Activated CD4-positive, alpha-beta T cell treated with anti-CD3 and anti-CD28 coated beads for 1 hour (primary cell): ENCODE measurements at places on chromosomes 2 and 18.

GRCh38 chr2:72035518-72036172 lies 112.0 kb downstream of the CYP26B1 start:
- no peak for DNase-seq

GRCh38 chr18:27985832-27986231 lies 191.1 kb downstream of the CDH2 start:
- DNase-seq: no peak

DNA sequence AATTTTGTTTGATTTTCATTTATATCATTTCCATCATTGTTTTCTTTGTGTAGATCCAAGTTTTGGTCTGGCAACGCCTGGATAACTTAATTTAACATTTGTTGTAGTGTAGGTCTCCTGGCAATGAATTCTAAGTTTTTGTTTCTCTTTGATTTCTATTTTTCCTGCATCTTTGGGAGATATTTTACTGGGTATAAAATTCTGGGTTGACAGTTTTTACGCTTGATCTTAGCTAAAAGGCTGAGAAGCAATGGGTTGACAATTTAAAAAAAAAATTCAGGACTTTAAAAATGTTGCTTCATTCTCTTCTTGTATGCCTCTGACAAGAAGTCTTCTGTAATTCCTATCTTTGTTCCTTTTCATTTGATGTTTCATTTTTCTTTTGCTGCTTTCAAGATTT lies 8.6 kb downstream of the LYPD6B start:
- no peak for DNase-seq

DNA sequence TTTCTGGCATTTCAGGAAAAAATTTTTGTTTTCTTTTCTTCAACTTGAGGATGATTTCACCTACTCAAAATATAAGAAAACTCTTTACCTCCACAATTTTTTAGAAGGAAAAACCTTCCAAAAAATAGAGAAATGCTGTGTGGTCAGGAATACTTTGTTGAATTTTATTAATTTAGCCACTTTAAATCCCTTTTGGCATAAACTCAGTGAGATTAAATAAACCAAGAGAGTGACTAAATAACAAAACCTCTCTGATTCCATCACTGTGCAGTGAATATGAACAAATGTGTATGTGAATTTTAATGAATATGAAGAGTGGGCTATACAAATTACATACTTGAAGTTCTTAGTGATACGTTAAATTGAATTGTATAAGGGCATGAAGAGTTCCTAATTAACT lies 25.8 kb upstream of the CYTIP start:
- no peak for DNase-seq

DNA sequence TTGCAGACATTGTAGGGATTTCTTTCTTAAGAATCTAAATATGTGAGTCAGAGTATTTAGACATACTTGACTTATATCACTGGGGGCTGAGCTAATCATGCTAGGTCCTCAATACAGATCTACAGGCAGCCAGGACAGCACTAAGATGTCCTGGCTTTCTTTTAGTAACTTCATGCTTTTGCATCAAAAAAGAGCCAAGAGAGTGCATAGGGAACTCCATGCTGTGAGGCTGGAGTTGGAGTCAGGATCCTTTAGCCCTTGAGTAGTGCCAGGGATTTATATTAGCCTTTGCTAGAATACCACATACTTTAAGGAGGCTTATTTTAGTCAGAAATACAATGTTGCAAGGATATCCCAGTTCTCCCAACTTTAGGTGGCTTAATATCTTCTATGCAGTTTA lies 289.7 kb downstream of the CCDC85A start:
- no peak for DNase-seq

DNA sequence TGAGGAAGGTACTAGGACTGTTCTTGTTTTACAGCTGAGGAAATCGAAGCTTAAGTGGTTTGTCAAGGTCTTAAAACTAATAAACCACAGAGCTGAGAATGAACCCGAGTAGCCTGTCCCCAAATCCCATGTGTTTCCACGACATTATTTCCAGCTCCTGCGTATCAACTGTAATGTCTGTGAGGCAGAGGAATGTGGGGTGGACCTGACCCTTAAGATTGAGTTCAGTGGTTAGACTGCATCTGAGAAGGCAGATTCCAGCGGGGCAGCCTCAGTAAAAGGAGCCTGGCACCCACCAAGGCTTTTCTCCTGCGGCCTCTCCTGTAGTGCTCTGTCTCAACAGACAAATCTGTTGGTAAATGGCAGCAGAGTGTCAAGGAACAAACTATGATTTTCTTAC lies 81.9 kb upstream of the TMEM178A start:
- DNase-seq: no peak

DNA sequence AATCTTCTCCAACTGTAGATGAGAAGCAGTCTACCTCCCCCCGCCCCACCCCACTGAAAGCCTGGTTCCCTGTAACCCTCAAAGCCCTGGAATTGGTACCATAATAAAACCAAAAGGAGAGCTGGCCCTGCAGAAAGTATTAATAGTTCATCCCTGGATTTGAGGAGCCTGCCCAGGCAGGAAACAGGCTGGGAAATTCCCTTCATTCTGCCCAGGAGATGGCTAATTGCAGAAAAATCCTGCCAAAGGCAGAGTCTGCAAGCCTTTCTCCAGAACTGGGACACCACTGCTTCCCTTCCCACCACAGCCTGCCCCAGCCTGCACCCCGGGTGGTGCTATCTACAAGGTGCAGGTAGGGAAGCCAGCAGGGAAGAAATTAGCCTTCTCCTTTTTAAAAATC lies 16.3 kb downstream of the GKN2 start:
- no peak for DNase-seq

DNA sequence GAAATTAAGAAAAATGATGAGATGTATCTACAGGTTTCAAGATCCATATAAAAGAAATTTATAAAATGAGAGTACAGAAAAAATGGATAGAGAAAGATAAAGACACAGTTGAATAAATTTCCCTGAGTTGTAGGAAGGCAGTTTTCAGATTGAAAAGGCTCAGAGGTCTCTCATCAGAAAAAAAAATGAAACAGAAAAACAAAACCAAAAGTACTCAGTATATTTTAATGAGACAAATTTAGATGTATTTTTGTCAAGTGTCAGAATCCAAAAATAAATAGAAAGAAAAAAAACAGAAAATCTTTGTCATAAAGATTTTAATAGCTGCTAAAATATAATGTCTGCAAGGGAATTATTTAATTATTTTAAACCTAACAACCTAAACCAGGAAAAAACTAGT lies 520.5 kb downstream of the KCNJ3 start:
- no peak for DNase-seq

DNA sequence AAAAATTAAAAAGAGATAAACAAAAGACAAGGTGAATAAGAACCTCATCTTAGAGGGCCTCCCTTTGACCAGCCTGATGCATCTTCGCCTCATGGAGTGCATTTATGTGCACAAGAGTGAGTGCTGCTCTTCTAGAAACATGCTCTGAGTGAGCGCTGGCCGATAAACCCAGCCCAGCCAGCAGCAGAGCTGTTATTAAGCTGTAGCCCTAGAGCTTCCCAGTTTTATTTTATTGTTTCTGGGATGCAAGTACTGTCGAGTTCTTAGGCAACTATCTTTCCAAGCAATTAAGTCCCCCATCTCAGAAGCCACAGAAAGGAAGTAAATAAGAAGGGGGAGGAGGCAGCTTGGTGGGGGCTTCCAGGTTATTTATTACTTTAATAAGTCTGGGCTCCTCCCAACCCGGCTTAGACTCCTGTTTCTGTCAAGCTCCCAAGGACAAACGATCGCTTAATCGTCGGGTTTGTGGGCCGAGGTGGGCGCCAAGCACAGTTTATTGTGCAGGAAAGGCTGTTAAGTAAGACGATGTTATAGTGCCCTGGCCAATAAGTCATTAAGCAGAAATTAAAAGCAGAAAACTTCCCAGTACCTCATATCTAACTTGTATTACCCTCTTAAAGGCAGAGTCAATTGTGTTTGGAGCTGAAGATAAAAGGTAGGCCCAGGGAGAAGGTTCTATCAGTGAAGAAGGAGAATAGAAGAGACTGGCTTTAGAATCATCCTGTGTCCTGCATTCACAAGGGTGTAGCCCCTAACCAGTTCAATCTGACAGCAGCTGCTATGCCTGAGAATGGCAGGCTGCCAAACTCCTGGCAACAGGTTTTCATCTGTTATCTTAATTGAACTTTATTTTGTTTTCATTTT lies 176.3 kb downstream of the PIK3C3 start:
- no peak for DNase-seq

GRCh38 chr18:77069931-77070330 lies 62.7 kb downstream of the MBP start:
- no peak for DNase-seq

GRCh38 chr2:222034058-222034457 lies 264.7 kb downstream of the PAX3 start:
- no peak for DNase-seq

DNA sequence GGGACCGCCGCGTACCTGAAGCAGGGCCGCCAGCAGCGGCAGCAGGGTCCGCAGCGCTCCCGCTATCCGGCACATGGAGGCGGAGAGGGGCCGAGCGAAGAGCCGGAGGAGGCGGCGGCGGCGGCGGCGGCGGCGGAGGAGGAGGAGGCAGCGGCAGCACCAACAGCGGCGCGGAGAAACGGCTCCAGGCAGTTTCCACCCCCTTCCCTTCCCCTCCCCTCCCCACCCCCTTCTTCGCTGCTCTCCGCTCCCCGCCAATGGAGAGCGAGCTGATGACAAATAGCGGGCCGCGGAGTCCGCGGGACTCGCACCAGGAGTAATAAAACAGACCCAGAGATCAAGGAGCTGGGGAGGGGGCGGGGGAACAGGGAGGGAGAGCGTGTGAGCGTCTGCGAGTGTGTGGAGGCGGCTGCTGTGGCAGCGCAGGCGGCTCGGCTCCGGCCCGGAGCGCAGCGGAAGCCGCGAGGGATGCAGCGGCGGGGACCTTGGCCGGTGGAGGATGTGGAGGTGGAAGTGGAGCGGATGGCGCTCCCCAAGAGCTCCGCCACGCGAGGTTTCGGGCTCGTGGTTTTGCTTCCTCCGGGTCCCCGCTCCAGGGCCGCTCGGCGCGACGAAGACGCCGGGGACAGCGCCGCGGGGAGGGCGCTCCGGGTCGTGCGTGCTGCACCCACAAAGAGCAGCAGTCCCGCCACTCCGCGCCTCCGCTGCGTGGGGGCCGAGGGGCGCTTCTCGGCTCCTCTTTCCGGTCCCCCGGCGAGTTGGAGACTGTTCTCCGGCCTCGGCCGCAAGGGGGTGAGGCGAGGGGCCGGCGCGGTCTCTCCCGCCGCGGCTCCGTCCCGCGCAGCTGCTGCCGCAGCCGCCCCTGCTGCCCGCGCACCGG lies at the start of gene CDH2:
CDH2 (minus strand) TSS at position 183 of the 880 bp plus-strand sequence; CDS start at position 75, 108 bp downstream.
- DNase-seq: no peak

DNA sequence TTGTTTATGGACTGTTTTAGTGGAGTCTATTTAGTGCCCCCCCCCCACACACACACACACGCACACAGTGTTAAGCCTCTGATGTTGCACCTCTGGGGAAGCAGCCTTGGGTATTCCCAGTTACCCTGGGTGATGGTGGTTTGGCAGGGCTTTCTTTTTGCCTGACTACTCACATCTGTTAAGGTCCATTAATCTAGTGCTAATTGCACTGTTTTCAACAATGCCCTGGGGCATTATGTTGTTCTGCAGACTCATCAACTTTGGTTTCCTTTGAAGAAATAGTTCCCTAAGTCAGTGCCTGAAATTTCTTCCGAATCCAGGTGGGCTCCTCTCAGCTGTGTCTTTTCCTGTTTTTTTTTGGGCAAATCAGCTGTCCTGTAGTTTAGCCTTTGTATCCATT lies 34.7 kb downstream of the SPOPL start:
- no peak for DNase-seq

DNA sequence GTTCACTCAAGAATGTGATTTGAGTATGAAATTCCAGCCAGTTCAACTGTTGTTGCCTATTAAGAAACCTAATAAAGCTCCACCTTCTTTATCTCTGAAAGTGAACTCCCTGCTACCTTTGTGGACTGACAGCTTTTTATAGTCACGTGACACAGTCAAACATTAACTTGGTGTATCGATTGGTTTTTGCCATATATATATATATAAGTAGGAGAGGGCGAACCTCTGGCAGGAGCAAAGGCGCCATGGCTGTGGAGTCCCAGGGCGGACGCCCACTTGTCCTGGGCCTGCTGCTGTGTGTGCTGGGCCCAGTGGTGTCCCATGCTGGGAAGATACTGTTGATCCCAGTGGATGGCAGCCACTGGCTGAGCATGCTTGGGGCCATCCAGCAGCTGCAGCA lies at the start of gene UGT1A1:
UGT1A1 (plus strand) TSS at position 228 of the 400 bp plus-strand sequence; CDS start at position 246, 18 bp downstream.
- DNase-seq: no peak

DNA sequence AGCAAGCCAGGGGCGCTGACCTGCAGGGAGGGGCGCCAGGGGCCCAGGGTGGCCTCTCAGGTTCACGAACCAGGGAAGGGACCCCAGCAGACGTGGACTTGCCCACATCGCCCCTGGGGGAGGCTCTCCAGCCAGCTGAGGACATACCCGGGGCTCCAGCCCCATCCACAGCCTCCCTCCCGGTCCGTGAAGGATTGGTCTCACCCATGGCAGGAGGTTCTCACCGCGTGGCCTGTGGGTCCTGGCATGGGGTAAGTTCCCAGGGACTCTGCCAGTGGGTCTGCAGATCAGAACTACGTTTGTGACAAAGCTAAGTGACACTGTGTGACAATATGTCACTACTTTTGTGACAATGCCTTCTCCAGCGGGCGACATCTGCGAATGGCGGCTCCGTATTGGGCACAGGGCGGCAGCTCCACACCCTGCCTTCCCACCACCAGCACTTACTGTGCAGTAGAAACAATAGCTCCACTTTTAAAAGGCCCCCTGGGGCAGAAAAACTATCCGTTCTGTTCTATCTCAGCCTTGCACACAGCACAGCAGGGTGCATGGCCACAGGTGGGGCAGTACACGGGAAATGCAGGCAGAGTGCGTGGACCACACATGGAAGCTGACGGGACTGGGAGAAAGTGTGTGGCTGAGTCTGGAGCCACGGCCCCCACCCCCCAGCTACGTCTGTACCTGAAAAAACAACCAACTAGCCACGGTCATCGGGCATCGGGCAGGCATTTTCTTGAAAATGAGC lies 65.2 kb upstream of the CTDP1 start:
- no peak for DNase-seq

DNA sequence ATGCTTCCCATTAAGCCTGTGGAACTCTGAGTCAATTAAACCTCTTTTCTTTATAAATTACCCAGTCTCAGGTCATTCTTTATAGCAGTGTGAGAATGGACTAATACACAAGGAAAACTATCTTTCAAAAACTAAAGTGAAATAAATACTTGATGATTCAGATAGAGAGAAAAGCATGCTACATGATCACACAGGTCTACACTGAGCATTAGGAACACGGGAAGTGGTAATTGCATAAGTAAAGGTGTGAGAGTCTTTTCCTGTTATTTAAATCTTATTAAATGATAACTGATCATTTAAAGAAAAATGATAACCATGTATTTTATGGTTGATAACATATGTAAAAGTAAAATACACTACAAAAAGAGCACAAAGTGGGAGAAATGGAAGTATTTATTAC lies 812.0 kb upstream of the RAB6C start:
- DNase-seq: no peak

GRCh38 chr2:430291-431040 lies 142.6 kb upstream of the ALKAL2 start:
- no peak for DNase-seq
